ENCODE measurements at places on chromosomes 3 and 15.

GRCh38 chr15:74389241-74390048, 22.0 kb upstream of the CYP11A1 start:
- DNase-seq = no peak

DNA sequence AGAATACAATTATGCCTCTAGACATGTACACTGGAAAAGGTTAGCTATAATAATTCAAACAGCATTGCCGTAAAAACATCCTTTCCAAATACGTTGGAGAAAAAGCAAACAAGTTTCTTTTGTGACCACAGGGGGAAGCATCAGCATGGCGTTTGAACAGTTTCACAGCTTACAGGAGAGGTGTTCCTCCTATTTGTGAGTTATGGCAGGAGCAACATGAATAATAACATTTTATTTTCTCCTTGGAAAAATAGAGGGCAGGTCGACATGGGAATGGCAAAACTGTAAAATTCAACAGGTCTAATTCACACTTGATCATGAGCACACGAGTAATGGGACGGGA, 39.7 kb upstream of the GADL1 start:
- DNase-seq = no peak

GRCh38 chr3:151896246-151897012, 23.0 kb downstream of the SUCNR1 start:
- DNase-seq = no peak

- DNase-seq = no peak
These were observed 3.1 kb upstream of the PLD1 start for GRCh38 chr3:171813278-171813896.

DNA sequence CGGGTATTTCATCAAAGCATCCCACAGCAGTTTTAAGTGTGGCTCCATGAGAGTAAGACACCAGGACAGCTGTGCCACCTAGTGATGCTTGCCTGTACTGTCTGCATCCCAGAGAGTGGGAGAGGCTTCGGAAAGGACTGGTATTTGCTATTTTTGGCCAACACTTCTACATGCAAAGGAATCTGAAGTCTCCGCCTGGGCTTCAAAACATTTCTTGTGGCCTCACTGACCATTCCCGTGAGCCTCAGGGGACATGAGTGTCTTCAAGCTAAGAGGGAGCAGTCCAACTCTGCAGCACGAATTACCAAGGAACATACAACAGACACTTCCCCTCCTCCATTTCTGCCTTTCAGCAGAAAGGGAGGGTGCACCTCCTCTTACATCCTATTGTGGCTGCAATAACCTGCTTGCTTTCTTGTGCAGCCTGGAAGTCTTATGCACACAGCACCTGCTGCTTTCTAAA, 177.5 kb downstream of the RORA start:
- DNase-seq = no peak

DNA sequence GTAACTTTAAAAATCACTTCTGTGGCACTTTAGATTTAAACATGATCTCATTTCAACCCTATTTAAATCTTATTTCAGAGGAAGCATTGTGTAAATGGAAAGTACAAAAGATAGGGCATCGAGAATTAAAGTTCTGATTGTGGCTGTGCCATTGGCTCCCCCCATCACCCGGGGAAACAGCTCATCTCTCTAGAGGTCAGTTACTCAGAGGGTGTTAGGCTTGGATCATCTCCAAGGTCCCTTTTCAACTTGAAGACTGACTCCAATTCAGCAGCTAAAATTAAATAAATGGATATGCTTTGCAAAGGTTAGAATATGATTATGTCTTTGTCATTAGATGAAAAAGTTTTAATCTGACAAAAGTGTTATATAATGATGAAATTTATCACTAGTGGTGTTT, 20.1 kb downstream of the CADM2 start:
- DNase-seq = no peak
